ENCODE measurements at places on chromosomes 5 and 9.

DNA sequence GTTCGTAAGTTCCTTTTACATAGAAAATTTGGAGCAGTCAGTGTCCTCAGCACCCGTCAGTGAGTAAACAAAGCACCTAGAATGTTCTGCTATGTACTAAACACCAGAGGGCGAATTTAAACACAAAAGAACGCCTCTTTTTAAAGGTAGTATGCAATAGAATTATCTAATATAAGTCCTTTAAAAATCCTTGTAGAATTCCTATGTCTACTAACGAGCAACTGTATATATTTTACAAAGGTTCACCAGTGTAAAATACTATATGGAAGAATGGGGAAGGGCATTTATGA, 499 bp upstream of the TMEM232 start:
- no peak for DNase-seq

- DNase-seq: peak; percentile 28
These were observed 74.2 kb downstream of the NTNG2 start for GRCh38 chr9:132235894-132236661.

DNA sequence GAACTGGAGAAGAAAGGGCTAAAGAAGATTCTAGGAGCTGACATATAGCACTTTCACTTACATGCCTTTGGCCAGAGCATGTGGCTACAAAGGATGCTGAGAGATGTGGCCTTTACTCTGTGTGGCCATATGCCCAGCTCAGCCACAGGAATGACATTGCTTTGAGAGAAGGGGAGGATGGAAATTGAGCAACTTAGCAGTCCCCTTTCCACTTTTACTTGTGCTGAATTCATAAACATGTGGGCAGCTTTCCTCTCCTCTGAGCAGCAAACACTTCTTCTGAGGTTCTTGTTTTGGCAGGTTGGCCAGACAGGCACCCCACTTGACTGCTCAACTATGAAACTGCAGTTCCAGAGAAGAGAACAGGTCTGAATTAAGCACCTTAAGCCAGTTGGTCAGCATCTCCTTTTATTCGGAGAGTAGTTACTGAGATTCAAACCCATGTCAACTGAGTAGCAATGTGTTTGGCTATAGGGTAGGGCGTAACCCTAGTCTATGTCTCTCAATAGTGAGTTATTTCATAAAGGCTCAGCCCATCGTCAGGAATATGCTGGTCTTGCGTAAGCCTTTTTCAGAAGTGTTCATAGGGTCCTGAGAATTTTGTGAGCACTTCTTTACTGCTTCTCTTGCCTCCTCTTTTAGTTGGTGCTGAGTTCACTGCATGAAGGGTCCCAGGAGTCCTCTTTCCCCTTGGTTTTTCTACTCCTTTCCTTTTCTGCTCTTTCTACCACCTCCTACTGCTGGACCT, 134.5 kb downstream of the PALM2AKAP2 start:
- DNase-seq: no peak

DNA sequence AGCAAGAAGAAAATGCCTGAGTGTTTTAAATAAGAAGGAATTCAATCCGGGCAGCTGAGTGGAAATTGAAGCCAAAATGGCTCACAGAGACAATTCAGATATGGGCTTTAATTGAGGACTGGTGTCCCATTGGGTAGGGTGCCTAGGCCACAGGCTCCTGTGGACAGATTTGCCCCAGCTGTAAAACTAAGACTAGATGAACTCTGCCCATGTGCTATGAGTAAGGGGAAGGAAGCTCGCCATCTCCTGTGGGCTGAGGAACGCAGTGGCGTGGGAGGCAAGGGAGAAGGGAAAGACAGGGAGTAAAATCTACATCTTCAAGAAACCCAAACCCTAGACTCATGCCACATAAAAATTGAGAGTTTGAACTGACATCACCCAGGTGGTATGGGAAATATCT, 66.1 kb downstream of the KLHL3 start:
- no peak for DNase-seq

- no peak for DNase-seq
These were observed 63.3 kb downstream of the LIX1 start for GRCh38 chr5:97078958-97079743.

DNA sequence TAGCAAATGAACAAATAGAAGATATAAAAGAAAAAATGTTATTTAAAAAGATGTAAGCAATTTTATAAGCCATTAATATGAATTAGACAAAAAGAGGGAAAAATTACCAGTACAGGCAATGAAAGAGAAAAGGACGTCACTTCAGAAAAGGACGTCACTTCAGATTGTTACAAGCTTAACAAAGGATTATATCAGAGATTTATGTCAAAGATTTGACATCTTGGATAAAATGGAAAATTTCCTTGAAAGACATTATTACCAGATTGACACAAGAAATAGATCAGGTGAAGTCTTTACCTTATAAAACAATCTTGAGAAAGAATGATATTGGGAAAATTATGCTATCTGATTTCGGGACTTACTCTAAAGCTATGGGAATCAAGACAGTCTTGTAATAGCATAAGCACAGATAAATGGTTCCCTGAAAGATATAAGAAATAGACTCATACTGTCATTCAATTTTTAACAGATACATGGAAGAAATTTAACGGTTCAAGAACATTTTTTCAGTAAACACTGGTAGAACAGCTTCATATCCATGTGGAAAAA, 625.4 kb upstream of the EDIL3 start:
- DNase-seq: no peak
